CD4-positive, alpha-beta T cell treated with Interleukin-15 for 4 hours (primary cell): ENCODE measurements at places on chromosomes 1 and 21.
A peak's percentile ranks its signal among the peaks of the same experiment; 100 is the strongest.

DNA sequence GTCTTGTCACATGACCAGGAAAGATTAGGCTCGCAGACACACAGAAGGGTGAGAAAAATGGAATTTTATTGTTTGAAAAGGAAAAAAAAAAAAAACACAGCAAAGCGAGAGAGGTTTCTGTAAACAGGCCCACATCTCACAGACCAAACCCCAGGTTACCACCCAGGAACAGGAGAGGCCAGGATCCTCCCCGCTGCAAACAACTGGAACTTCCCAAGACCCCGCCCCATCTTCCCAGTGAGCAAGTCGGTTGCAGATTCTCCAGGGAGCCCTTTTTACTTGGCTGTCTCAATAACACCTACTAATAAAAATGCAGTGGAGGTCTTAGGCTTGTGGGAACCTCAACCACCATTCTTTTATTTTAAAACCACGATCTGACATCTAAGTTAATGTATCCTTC, 84.7 kb upstream of the ETS2 start:
- DNase-seq, result no peak

DNA sequence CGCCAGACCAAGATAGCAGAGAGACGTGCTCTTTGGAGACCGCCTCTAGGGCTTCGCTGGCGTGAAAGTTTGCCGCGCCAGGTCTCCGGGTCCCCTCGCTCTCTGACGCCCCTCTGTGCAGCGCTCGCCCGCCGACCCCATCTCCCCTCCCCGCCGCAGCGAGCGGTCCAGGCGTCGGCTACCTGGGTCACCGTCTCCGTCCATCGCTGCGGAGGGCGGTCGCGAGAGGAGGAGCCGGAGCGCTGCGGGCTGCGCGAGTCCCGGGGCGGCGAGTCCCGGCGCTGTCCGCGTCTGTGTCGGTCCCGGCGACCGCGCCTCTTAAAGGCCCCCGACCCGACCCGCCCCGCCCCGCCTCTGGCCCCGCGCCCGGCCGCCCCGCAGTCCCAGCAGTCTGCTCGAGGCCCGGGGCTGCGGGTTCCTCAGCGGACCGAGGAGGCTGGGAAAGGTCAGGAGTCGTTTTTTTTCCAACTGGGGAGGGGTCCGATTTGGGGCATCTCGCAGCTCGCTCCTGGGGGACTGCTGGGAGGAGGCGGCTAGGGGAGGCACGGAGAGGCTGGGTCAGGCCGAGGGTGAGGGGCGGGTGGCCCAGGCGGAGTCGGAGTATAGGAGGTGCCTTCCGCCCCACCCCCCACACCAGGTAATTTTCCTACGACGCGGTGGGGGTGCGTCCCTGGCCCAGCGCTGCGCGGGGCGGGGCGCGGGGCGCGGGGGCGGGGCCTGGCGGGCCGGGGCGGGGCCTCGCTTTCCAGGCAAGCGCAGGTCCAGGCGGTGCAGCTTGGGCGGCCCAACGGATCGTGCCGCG, at the start of the genes FBXO2 and FBXO44:
Gene FBXO2, minus strand, starts transcription at position 293 of the 802 bp plus-strand sequence. Its CDS starts 89 bp downstream, at position 204.
Gene FBXO44, plus strand, starts transcription at position 741 of the 802 bp plus-strand sequence. CDS start 959 bp downstream, outside the sequence.
- DNase-seq, result peak; percentile 49

GRCh38 chr21:46181953-46182547, 2.2 kb downstream of the SPATC1L start:
- DNase-seq, result no peak

GRCh38 chr1:157198619-157199420, 60.6 kb upstream of the ETV3 start:
- no peak for DNase-seq

DNA sequence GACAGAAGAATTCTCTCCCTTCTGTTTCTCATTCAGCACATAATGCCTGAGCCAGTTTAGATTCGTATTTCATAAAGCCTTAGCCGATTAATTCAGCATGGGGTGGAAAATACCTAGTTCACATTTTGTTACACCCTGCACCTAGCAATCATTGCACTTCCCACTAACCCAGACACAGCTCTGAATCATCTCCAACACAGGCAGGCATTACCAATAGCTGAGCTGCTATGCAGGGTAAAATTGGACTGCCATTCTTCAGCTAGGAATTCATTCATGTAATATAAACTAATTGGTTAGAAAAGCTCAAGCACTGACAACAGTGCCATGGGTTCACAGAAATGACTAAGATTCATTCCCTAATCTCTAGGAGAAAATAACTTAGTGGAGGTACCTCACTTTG, 26.9 kb upstream of the NKAIN1 start:
- DNase-seq, result no peak

GRCh38 chr1:22591576-22591975, 28.3 kb downstream of the EPHA8 start:
- no peak for DNase-seq

- DNase-seq, result no peak
Observed at GRCh38 chr1:108831225-108831624, 25.7 kb downstream of the AKNAD1 start.

DNA sequence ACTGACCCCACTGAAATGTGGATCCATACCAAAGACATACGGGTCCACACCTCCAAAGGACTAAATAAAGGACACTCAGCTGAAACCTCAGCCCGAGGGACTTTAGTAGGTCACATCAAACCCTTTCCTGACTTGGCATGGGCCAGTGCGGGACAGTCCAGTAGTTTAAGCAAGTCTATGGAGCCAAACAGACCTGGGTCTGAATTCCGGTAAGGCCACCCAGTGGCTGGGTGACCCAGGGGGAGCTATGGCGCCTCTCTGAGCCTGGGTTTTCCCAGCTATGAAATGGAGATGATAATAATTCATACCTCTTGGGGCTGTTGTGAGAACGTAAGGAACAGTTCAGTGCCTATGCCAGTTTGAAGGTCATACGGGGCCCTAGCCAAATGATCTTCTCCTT, 36.2 kb upstream of the ZBTB40 start:
- DNase-seq, result no peak

- DNase-seq, result no peak
Observed at GRCh38 chr1:230208619-230209261, 141.7 kb downstream of the GALNT2 start.

- no peak for DNase-seq
Observed at GRCh38 chr21:19833082-19833481, 1165.1 kb upstream of the NCAM2 start.

- no peak for DNase-seq
Observed at GRCh38 chr1:20184481-20184900, 1.4 kb upstream of the UBXN10 start.

GRCh38 chr1:16076031-16076864, 2.8 kb upstream of the FAM131C start:
- DNase-seq, result no peak

DNA sequence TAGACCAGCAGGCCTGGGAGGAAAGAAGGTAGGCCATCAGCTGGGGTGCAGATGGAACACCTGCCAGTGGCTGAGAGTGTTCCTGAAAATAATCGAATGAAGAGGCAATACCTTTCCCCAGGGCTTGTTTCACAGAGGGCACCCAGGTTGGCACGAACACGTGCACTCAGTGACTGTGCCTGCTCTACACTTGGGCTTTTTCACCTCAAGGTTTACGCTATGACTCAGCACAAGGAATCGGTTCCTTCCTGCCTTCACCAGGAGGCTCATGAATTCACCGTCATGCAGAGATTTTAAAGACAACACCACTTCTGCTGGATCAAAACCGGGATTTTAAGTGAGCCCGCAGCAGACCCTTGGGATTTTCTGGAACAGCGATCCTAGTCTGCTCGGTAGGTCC, 118.5 kb upstream of the ADAR start:
- DNase-seq, result no peak

DNA sequence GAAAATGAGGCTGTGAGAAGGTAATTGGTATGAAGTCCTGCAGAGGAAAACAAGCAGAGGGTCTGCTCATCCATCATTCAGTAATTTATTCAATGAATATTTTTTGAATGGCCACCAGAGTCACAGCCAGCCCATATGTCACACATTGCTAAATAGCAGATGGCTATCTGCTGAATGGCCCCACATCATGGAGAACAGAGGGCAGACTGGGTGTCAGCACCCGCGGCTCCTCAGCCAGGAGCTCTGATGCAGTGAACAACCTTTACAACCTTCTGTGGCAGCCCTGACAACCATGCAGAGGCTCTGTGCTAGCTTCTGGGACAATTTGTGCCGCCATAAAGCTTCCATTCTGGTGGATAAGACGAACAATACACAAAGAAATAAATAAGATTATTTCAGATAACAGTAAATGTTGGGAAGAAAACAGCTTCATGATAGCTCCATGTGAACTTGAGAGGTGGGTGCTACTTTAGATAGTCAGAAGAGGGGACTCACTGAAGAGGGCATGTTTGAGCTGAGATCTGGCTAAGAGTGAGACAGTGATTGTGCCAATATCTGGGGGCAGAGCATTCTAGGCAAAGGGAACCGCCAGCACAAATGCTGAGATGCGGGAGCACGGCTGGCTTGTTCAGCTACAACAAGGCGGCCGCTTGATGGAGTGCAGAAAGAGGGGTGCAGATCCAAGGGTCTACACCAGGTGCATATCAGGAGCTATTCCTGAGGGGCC, 2.8 kb upstream of the C1orf210 start:
- no peak for DNase-seq

DNA sequence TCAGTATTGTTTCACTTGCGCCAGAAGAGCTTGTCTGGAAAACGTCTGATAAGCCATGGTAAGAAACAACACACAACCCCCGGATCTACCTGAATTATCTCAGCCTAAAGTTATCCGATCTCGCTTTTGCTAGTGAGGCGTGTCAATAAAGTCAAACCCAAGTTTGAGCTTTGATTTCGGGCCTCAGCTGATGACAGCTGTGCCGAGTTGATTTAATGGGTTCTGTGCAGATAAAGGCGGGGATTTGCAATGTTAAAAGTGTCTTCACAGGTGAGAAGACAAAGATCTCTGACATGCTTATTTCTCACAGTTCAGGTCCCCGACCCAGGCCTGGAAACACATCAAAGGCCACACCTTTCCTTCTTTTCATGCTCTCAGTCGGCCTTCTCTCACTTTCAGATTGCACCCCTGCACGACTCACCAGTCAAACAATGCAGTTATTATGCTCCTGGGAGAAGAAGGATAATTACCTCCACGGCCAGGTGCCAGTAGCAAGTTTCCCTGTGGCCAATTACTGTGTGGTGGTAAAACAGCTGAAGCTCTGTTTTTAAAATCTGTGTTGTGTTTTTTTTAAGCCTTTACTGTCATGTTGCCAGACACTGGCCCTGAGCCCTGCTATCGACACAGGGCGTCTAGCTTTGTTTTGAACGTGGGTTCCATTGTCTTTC, 245.3 kb upstream of the RUNX1 start:
- no peak for DNase-seq

GRCh38 chr1:45409276-45409675, 69.0 kb upstream of the MUTYH start:
- DNase-seq, result no peak

GRCh38 chr1:100875228-100875627, 19.4 kb downstream of the EXTL2 start:
- no peak for DNase-seq

DNA sequence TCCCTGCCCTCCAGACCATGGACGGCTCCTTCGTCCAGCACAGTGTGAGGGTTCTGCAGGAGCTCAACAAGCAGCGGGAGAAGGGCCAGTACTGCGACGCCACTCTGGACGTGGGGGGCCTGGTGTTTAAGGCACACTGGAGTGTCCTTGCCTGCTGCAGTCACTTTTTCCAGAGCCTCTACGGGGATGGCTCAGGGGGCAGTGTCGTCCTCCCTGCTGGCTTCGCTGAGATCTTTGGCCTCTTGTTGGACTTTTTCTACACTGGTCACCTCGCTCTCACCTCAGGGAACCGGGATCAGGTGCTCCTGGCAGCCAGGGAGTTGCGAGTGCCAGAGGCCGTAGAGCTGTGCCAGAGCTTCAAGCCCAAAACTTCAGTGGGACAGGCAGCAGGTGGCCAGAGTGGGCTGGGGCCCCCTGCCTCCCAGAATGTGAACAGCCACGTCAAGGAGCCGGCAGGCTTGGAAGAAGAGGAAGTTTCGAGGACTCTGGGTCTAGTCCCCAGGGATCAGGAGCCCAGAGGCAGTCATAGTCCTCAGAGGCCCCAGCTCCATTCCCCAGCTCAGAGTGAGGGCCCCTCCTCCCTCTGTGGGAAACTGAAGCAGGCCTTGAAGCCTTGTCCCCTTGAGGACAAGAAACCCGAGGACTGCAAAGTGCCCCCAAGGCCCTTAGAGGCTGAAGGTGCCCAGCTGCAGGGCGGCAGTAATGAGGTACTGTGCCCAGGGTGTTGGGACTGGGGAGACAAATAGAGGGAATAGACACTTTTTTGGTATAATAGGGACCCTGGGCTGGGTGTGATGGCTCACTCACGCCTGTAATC, 1.0 kb downstream of the ZBTB48 start:
- DNase-seq, result no peak

DNA sequence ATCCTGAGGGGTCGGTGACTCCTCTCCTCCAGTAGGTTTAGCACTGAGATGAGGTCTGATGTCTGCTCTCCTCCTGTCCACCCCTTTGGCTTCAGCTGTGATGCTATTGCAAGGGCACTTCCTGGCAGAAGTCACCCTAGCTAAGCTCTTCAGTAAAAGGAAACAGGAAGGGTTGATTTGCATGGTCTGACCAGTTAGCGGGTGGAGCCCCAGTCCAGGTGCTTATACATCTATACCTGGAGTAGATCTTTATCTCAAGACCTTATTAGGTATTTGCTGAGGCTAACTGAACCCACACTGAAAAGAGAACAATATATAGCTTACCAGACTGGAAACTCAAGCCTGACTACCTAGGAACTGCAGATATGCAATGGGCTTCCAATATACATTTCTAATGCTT, 28.9 kb upstream of the NFASC start:
- no peak for DNase-seq

GRCh38 chr1:95069710-95070093, 3.0 kb downstream of the ALG14 start:
- DNase-seq, result no peak

DNA sequence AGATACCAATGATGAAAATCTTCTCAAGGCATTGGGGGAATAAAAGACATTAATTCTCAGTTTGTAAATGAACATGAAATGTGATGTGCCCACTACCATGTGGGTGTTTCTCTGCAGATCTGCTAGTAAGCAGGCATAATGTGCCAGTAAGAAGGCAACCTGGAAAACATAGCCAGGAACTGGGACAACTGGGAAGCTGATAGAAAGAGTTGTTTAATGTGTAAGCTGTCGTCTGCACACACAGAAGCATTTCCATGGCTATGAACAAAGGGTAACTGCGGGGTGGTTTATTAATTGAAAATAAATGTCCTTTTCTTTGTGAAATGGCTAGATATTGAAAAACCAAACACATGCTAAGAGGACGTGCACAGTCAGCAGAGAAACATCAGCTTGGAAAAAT, 52.0 kb downstream of the ZC3H11B start:
- DNase-seq, result no peak

- no peak for DNase-seq
Observed at GRCh38 chr21:41280115-41280919, 36.3 kb upstream of the FAM3B start.

DNA sequence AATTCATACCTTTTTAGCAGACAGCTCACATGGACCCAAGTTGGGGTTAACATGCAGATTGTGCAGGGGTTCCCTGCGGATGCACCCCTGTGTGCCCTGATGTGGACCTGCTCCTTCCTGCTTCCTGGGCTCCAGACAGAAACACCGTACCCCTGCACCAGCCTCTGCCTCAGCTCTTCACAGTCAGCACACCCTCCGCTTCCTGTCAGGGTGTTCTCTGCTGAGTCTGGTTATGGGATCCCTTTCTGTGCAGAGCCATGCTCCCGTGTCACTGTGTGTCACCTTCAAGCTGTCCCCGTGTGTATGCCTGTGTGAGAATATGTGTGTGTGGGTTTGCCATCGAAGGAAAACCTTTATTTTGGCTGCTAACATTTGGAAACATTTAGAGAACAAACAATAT, 48.7 kb upstream of the KCNJ15 start:
- DNase-seq, result no peak
